Neural crest cell (in vitro differentiated cells): ENCODE measurements at places on chromosomes 16 and 17. TPM values are rescaled to one million over a fixed set of nuclear protein-coding genes. Genes with fewer than 3 reads are reported as not detected.

GRCh38 chr16:85289760-85290625 lies 177.7 kb upstream of the CIBAR2 start:
- H3K4me1 ChIP-seq: peaks cover 43% of the 10 kb centered on the region
- H3K4me3 ChIP-seq: peak overlapping the region; percentile 14
- DNase-seq: no peak
- H3K27me3 ChIP-seq: peaks cover 87% of the 10 kb centered on the region
- no peaks in the 10 kb centered on the region for H3K36me3 ChIP-seq
- no peak overlapping the region for H3K27ac ChIP-seq

GRCh38 chr16:85735225-85735635 lies 15.7 kb downstream of the C16orf74 start:
- peaks cover 2% of the 10 kb centered on the region for H3K27me3 ChIP-seq
- peaks cover 5% of the 10 kb centered on the region for H3K4me1 ChIP-seq
- DNase-seq: no peak
- H3K4me3 ChIP-seq: no peak overlapping the region
- H3K27ac ChIP-seq: no peak overlapping the region

DNA sequence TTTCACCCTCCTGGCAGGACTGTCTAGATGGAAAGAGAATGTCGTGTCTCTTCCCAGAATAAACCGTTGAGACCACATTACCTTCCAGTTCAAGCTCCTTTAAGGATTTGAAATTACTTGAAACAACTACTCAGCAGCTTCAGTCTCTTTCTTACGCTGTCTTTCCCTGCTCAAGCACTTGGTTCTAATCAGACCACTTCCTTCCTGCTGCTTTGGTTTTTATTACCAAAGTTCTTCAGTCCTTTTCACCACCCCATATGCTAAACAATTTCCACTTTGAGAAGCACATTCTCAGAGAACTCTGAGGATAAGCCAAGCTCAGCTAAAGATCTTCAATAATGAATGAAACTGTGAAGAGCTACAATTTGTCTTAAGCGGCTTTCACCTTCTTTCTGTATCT lies 105.4 kb downstream of the STX8 start:
- peaks cover 3% of the 10 kb centered on the region for H3K36me3 ChIP-seq
- H3K4me3 ChIP-seq: no peak overlapping the region
- DNase-seq: no peak
- peaks cover 9% of the 10 kb centered on the region for H3K4me1 ChIP-seq

DNA sequence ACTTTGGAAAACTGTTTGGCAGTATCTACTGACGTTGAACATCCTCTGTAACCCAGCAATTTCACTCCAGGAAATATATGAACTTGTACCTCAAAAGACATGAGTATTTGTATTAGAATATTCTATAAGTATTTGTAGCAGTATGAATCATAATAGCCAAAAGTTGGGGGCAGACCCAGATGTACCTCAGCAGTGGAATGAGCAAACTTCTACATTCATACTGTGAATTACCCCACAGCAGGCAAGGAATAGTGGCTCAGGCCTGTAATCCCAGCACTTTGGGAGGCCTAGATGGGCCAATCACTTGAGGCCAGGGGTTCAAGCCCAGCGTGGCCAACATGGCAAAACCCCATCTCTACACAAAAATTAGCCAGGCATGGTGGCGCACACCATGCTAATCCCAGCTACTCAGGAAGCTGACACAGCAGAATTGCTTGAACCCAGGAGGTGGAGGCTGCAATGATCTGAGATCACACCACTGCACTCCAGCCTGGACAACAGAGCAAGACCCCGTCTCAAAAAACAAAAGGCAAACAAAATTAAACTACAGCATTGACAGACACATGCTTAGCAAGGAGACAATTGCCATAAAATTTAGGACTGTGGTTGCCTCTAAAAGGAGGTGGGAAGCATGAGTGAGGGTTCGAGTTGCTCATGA lies 11.2 kb upstream of the HELZ start:
- H3K4me3 ChIP-seq: no peak overlapping the region
- no peak for DNase-seq
- H3K36me3 ChIP-seq: peaks cover 2% of the 10 kb centered on the region
- H3K27ac ChIP-seq: no peak overlapping the region
- H3K4me1 ChIP-seq: peaks cover 4% of the 10 kb centered on the region
- H3K27me3 ChIP-seq: no peaks in the 10 kb centered on the region

- no peak overlapping the region for H3K27ac ChIP-seq
- no peak overlapping the region for H3K4me3 ChIP-seq
- H3K4me1 ChIP-seq: peaks cover 9% of the 10 kb centered on the region
- no peaks in the 10 kb centered on the region for H3K27me3 ChIP-seq
These were observed 30.4 kb upstream of the TAOK1 start for GRCh38 chr17:29359777-29360176.

EVI2A gene
- total RNA-seq: not detected in 2 replicates

USP6 gene
- total RNA-seq: 0.26 and 0.30 TPM in 2 replicates

DBF4B gene
- 50.2 and 51.1 TPM in 2 replicates for total RNA-seq
